IMR-90 (cell line): ENCODE measurements at places on chromosomes 12 and 14. TPM values are rescaled to one million over a fixed set of nuclear protein-coding genes. Genes with fewer than 3 reads are reported as not detected.

GRCh38 chr12:17139931-17140330, 534.0 kb upstream of the LMO3 start:
- no peak for DNase-seq

GRCh38 chr12:87082756-87083155, 826.6 kb upstream of the MGAT4C start:
- no peak for DNase-seq

- DNase-seq: no peak
These were observed 1.8 kb downstream of the STAC3 start for GRCh38 chr12:57248934-57249742.

Gene CCDC198
- not detected in 2 replicates for total RNA-seq

Gene TDRD9
- under 0.01 and 0.18 TPM in 2 replicates for total RNA-seq

DNA sequence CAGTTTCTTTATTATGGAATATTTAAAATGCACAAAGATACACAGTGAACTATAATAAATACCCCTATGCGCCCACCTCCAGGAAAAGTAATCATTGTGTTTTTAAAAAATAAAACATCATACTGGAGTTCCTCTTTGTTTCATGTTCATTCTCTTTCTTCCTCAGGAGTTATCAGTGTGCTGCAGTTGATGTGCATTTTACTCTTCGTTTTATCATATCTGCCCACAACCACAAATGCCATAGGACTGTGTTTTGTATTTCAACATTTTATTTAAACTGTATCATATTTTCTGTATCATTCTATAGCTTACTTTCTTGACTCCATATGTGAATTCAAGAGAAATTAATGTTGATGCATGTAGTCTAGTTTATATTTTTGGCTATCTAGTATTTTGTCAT, 53.9 kb downstream of the TSHR start:
- no peak for DNase-seq

Gene KERA
- total RNA-seq: not detected in 2 replicates

Gene B4GALNT1
- 0.18 and 0.28 TPM in 2 replicates for total RNA-seq

DNA sequence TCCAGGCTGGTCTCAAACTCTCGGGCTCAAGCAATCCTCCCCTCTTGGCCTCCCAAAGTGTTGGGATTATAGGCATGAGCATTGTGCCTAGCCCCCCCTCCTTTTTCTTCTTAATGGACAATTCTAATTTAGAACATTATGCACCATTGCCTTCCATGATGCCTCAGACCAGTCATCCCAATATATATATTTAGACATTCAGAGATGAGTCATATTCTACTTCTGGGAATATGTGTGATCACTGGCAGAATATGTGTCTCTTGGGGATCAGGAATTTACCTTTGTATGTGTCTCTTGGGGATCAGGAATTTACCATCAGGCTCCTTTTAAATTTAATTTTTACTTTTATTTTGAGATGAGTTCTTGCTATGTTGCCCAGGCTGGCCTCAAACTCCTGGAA, 7.5 kb upstream of the CCDC177 start:
- peak; percentile 65 for DNase-seq

Gene C14orf180
- not detected in 2 replicates for total RNA-seq

DNA sequence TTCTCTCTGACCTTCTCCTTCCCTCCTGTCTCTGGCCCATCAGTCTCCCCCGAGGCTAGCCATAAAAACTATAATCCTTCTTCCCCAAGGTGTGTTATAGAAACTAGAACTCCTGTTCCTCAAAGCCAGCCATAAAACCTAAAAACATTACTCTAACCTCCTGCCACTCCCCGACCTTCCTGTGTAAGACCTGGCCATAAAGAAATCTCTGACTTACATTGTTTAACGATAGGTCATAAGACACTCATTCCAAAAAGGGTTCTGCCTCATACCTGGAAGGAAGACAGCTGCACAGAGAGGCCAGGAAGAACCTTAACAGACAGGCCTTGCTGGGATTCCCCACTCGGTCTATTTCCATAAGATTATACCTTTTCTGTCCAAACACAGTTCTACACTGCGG, 70.9 kb upstream of the EEA1 start:
- no peak for DNase-seq

Gene SPRYD4
- total RNA-seq: 1.4 and 1.8 TPM in 2 replicates

Gene FGD6
- 9.5 and 9.7 TPM in 2 replicates for total RNA-seq

Gene STXBP6
- total RNA-seq: 14.3 and 15.6 TPM in 2 replicates

Gene SUPT16H
- 103 and 134 TPM in 2 replicates for total RNA-seq

Gene HCAR3
- total RNA-seq: not detected in 2 replicates

Gene AMN
- total RNA-seq: under 0.01 TPM in 1 of 2 replicates, not detected in the other

Gene KLHL33
- total RNA-seq: under 0.01 TPM in 2 replicates

DNA sequence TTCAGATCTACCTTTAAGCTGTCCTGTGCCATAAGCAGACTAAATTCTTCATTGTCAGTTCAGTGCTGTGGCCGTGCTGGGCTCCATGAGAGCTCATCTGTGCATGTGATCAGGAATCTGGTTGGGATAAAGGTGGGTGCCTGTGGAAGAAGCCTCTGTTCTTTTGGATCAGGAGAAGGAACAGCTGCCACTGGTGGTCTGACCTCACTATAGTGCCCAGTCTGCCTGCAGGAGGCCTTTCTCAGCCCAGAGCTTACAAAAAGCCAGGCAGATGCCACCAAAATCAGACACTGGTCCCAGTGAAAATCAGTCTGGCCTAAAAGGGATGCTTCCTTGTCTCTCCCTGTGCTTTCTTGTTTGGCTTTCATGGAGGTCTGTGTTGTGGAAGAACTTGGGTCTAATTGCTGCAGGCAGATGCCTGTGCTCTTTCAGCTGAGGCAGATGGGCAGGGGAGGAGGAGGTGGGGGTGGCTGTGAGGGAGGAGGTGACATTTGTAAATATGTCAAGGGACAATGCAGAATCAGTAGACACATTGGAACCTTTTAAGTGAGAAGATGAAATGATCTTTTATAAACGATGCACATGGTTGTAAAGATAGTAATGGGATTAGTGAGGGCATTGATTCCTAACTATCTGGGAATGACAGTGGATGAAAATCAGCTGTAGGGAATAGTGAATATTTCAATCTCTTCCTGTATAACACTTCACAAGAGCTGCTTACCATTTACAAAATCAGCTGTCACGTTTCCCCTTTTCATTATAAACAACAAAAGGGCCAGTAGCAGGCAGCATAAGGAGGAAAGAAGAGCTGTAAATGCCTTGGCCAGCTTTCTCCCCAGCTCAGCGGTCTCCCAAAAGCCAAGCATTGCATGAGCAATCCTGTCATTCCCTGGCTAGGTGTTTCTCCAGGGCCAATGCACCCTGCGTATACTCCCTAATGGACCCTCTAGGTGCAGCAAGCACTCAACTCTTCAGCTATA, 44.6 kb downstream of the CACNA2D4 start:
- DNase-seq: no peak

- DNase-seq: peak; percentile 60
These were observed 6.1 kb upstream of the CDCA4 start for GRCh38 chr14:105026802-105027563.

DNA sequence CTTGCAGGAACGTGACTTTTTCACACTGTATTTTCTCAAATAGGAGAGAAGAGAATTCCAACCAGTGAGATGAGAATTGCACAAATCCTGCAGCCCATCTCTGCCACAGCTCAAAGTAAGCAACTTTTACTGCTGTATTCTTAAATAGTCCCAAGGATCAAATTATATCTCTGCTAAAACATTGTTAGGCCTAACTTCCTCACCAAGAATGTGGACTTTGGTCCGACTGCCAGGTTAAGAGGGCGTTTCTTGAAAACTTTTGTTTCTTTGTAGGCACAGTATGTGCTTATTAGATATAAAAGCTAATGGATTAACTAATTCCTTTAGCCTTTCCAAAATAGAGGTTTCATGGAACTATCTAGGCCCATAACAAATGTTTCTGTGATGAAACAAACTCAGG, 61.4 kb upstream of the IFNG-AS1 start:
- no peak for DNase-seq

- DNase-seq: peak; percentile 59
These were observed 135.4 kb upstream of the CLEC14A start for GRCh38 chr14:38391334-38391733.

DNA sequence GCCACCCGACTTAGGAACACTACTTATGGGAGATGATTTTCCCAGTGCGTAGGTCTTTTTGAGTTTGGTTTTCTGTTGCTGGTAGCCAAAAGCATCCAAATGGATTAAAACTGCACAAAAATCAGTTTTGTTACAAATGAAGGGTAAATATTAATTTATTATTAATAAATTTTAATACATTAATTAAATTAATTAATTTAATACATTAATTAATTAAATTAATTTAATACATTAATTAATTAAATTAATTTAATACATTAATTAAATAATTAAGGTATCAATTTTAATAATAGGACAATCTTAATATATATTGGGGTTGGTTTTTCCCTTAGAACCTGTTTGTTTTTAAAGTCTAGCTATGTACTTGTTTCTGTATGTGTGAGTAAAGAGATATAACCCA, 23.6 kb downstream of the AK7 start:
- no peak for DNase-seq

DNA sequence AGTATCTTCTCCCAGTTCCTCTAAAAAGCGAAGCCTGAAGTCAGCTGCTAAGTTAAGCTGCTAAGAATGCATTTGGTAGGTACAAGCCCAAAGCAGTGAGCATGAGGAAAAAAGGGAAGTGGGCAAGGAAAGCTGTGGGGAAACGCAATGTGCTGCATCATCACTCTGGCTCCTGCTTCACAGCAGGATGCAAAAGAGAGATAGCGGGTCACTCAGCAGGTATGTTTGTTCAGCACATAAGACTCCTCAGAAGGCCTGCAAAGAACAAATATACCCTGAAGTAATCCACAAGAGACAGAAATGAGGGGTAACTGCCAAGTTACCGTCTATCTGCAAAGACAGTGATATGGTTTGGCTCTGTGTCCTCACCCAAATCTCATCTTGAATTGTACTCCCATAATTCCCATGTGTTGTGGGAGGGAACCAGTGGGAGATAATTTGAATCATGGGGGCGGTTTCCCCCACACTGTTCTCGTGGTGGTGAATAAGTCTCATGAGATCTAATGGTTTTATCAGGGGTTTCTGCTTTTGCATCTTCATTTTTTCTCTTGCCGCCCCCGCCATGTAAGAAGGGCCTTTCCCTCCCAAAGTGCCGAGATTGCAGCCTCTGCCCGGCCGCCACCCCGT, 127.4 kb upstream of the EGLN3 start:
- no peak for DNase-seq

DNA sequence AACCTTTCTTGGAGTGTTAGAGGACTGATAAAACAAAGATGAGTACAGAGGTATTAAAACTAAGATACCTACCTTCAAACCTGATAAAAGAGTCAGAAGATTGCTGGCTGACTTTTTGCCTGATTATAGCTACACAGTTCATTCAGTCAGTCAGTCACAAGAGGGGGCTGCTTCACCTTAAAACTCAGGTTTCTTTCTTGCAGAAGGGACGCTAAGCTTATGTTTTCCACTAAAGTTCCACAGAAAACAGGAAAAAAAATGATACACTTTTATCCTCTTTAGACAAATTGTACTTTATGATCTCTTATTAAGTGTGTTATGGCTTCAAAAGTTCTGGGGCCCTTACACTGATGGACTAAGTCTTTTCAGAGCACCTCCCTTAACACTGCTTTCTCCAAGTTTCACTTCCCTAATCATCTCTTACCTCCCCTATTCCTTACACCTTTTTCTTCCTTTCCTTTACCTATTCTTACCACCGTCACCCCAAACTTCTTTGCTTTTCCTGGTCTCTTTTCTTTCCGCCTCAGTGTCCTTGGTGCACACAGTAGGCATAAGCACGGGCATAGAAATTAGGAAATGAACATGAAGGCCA, 448.7 kb upstream of the OR4E1 start:
- DNase-seq: peak; percentile 5

DNA sequence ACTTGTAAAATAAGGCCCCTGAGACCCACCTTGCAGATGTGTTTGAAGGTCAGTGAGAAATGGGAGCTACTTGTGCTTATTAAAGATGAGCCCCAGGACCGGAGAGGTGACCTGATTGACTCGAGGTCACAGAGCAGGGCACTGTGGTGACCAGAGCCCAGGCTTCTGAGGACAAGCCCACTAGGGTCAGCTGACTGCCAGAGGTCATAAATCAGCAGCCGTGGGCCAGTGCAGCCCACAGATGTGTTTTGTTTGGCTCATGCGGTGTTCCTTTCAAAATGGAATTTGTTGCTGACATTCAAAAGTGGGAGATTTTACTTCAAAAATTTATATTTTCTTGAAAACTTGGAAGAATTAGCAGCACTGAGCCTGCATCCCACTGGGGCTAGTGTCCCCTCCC, 24.5 kb downstream of the JDP2 start:
- DNase-seq: no peak

- DNase-seq: peak; percentile 79
These were observed at the start of gene SMOC1 for GRCh38 chr14:69879175-69880043. TSS of gene SMOC1 (plus strand) at chr14:69879416. CDS start at chr14:69879679, 263 bp downstream.

DNA sequence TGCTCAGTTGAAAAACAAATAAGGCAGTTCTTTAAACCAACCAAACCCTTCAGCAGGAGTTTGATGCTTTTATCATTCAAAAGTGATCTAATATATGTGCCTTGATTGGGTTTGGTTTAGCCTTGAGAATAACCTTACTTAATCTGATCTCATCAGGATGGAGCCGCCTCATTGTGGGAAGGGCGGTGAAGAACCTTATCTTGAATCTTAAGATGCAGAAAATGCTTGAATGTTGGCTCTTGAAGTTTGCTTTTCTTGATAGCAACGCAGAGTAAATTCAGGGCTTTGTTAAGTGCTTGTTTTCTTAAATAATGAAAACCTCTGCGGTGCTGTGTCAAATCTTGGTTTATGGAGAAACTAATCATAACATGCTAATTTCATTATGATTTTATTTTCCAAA, 138.2 kb downstream of the MON2 start:
- DNase-seq: peak; percentile 35

GRCh38 chr14:37232907-37233481, 35.3 kb downstream of the MIPOL1 start:
- peak; percentile 69 for DNase-seq

GRCh38 chr12:238116-238515, 24.2 kb upstream of the SLC6A12 start:
- no peak for DNase-seq

DNA sequence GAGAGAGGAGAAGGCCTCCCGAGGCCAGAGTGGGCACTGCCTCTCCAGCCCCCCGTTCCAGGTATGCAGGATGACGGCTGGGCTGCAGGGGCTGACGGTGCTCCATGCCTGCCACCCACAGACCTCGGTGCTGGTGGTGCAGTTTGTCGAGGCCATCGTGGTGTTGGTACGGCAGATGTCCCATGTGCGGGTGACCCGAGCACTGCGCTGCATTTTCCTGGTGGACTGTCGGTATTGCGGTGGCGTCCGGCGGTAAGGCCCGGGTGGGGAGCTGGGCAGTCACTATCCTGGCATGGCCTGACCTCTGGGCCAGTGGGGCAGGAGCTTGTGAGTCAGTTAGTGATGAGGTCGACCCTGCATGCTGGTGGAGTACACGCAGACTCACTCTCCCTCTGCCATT, 47.4 kb downstream of the TPCN1 start:
- DNase-seq: no peak

Gene SYNDIG1L
- not detected in 2 replicates for total RNA-seq
